ENCODE measurements at places on chromosomes 3 and 15.

DNA sequence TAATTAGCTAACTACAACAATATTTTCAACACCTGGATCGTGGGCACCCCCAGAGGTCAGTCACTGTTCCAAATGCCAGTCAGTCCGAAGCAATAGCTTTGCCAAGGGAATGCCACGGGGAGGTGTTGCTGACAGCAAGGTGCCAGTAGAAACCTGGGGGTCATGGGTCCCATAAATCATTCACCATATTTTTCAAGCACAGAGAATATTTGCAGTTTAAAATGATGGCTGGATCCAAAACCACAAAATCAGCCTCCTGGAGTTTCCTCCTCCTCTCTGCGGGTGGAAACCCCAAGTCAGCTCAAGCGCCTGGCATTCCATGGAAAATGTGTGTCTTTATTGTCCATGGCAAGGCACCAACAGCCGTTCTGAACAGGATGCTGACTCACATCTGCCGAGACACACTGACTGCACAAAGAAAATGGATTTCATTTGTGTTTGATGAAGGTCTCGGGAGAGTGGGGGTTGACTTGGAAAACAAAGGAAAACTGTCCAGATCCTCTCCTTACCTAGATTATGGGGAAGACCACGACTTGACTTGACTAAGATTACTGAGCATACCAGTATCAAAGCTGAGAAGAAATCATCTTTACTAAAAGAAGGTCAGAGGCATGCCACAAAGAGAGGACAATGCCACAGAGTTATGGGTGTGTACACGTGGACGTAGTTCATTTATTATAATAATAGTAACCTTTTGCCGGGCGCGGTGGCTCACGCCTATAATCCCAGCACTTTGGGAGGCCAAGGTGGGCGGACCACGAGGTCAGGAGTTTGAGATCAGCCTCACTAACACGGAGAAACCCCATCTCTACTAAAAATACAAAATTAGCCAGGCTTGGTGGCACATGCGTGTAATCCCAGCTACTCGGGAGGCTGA lies 26.4 kb downstream of the ANXA2 start:
- peak; percentile 99 for DNase-seq

GRCh38 chr3:33167716-33168336 lies 50.8 kb downstream of the SUSD5 start:
- DNase-seq = peak; percentile 86

GRCh38 chr3:190560013-190560895 lies 46.4 kb downstream of the IL1RAP start:
- no peak for DNase-seq

- no peak for DNase-seq
Measured at GRCh38 chr15:67790610-67791319, 34.5 kb upstream of the SKOR1 start.

GRCh38 chr3:85979034-85979433 lies 1011.9 kb downstream of the VGLL3 start:
- DNase-seq = no peak

- peak; percentile 34 for DNase-seq
Measured at GRCh38 chr3:60366486-60366885, 884.8 kb downstream of the FHIT start.

GRCh38 chr15:40300771-40301170 lies 7.0 kb downstream of the PLCB2 start:
- no peak for DNase-seq

DNA sequence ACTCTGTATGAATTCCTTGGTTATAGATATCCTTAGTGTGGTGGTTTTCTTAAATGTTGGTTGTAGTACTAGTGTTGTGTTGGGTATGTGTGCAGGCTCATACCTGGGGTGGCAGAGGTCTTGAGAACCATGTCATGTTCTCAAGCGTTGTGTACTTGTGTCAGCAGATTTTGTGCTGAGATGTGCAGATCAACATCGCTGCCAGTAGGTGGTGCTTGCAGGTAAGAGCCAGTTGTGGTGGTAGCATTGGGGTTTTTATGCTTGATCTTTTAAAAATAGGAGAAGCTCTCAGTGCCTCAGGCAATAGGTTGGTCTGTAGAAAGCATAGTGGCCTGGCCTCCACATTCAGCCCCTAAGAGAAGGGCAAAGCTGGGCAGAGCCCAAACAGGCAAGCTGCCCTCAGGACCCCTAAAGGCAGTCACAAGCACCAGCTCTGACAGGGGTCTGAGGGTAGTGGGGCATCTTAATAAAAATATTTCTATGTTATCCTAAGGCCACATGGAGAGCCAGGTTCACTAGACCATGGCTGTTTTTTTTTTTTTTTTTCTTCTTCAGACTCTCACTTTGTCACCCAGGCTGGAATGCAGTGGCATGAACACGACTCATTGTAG lies 164.0 kb downstream of the IL20RB start:
- DNase-seq = peak; percentile 39

DNA sequence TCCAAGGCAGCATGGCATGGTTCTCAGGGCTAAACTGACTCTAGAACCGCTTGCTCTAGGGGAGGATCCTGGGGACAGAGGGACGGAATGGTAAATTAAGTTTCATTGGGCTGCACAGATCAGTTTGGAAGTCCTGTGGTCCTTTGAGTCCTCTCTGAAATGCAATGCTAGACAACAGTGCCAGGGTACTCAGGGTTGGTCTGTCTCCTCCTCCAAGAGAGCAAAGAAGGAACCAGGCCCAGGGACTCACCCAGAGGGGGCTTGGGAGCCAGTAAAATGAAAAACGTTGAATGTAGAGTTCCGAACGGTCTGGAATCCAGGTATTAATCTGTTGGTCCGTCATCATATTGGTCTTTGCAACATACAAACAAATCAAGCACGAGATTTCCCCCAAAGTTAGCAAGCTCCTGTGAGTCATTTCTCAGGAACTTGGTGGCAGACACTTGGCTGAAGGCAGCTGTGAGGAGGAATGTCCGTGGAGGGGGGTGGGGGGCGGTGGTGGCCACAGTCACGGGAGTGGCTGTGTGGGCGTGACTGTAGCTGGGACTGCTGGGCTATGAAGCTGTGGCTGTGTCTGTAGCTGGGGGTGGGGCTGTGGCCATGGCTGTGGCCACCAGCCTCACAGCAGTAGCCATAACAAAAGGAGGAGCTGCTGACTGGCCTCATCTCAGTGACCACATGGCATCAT lies 361.0 kb downstream of the SHQ1 start:
- peak; percentile 82 for DNase-seq

GRCh38 chr15:76517910-76518309 lies 181.3 kb downstream of the ISL2 start:
- peak; percentile 25 for DNase-seq

GRCh38 chr3:111618945-111619344 lies 23.8 kb upstream of the ZBED2 start:
- DNase-seq = no peak

- DNase-seq = no peak
Measured at GRCh38 chr15:51086409-51086808, 8.3 kb downstream of the TNFAIP8L3 start.

GRCh38 chr15:66110864-66111263 lies 142.7 kb downstream of the MEGF11 start:
- no peak for DNase-seq

- DNase-seq = no peak
Measured at GRCh38 chr3:126258670-126259069, 78.3 kb upstream of the ALDH1L1 start.

DNA sequence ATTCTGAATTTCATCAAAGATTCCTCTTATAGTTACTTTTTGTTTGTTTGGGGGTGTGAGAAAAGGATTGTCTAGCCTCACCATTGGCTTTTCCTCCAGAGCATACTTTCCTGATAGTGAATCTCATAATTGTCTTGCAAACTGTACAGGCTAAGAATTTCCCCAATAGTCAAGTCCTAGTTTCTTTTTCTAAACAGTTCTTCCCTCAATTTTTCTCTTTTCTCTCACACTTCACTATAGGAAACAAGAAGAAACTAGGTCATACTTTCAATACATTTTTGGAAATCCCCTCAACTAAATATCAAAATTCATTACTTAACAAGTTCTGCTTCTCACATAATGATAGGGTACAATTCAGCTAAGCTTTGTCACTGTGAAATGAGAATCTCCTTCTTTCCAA lies 241.9 kb downstream of the IL20RB start:
- no peak for DNase-seq

DNA sequence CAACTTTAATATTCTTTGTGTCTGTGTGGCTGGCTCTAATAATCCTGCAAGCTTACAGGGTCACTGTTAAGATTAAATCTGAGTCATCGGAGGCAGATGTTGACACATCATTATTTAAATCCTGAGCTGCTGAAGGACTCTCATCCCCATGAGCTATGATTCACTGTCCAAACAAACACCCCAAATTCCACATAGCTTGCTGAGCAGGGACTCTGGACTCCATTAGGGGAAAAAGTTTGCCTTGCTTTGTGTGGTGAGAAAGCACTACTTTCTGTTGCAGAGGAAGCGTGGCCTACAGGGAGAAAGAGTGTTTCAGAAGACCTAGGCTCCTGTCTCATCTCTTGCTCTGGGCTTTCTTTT lies 213.7 kb downstream of the PDCD6IP start:
- DNase-seq = peak; percentile 96

- no peak for DNase-seq
Measured at GRCh38 chr15:41979493-41980266, 7.3 kb upstream of the EHD4 start.

DNA sequence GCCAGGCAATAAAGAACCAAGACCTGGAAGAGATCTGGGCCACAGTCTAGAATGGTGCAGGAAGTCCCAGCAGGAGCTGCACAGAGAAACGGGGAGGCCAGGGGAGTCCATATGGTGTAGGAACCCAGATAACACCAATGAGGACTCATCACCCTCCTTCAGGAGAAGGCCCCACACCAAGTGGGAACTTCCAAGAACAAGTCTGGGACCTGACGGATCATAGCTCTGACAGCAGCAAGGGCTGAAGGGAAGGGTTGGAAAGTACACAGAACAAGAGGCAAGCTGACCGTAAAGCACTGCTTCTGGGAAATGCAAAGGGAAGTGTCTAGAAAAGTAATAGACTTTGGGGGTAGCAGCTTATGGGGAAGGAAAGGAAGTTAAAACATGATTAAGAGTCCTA lies 34.5 kb downstream of the ANO10 start:
- DNase-seq = no peak

- DNase-seq = no peak
Measured at GRCh38 chr3:54488297-54488696, 365.9 kb downstream of the CACNA2D3 start.

DNA sequence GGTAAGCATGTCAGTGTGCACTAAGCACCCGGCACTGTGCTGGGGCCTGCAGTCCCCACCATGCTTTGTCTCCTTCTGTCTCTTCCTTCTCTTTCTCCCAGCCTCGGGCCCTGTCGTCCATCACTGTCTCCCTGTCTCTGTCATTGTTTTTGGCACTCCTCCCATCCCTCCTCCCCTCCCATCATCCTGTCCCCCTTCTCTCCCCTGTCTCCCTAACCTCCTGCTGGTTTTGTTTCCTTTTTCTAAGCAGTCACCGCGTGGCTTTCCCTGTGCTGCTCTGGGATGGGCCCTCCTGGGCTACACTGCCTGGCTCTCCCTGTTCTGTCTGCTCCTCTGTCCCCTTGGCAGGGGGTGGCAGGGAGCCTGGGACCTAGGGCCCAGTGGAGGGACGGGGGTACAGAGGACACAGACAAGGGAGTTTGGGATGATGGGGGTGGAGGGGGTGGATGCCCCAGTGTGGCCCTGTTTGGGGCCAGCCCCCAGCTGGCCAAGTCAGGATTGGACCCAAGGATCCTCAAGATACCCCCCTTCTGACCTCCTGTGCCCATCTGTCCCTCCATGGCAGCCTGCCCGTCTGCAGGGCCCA lies 5.7 kb downstream of the CHST13 start:
- DNase-seq = no peak

- DNase-seq = no peak
Measured at GRCh38 chr3:150141790-150142326, 171.2 kb upstream of the PFN2 start.

DNA sequence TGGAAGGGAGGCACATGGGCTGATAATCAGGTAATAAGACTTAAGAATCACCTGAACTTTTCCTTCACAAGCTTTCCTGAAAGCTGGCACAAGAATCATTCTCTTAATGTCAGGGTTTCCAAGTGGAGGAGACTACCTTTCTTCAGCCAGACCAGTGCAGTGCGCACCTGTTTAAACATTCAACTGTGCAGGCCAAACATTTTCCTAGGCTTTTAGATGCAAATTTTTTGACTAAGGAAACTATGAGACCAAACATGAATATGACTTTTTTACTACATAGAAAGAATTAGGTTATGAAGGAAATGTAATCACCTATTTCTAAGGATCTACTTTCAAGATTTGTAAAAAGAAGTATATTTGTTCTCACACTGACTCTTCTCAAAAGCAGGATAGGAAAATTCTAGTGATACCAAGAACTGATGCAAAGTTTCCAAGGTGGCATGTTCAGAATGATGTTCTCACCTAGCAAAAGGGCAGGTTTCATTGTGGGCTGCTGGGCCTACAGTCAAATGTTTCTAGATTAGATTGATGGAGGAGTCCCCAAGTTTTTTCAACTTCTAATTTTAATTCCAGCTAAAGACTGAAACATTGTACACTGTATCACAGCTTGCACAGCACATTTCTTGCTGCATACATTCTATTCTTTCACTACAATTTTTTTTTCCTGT lies 339.1 kb downstream of the TIGIT start:
- no peak for DNase-seq

- DNase-seq = no peak
Measured at GRCh38 chr3:112090887-112091586, 4.8 kb downstream of the C3orf52 start.

DNA sequence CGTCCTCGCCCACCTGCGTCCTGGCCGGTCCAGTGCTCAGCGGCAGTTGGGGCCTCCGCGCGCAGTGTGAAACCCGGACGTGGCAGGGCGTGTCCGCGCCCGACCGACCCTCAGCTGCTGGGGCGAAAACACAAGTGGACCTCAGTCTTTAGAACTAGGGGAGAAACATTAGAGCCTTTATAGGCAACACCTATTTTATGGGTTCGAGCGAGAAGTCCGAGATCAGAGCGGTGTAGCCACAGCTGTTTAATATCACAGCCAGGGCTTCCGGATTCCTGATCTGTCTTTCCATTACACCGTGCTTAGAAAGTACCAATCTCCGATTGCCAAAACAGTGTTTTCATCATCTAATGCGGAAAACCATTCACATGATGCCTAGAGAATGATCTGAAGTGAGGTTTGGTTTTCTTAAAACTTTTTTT lies 506 bp downstream of the RAD51 start:
- DNase-seq = peak; percentile 19

- DNase-seq = no peak
Measured at GRCh38 chr3:25500706-25501210, 72.7 kb downstream of the RARB start.

GRCh38 chr3:194632226-194632808 lies 902 bp downstream of the TMEM44 start:
- no peak for DNase-seq
